HFF-Myc (cell line): ENCODE measurements at places on chromosomes 3 and 15.

DNA sequence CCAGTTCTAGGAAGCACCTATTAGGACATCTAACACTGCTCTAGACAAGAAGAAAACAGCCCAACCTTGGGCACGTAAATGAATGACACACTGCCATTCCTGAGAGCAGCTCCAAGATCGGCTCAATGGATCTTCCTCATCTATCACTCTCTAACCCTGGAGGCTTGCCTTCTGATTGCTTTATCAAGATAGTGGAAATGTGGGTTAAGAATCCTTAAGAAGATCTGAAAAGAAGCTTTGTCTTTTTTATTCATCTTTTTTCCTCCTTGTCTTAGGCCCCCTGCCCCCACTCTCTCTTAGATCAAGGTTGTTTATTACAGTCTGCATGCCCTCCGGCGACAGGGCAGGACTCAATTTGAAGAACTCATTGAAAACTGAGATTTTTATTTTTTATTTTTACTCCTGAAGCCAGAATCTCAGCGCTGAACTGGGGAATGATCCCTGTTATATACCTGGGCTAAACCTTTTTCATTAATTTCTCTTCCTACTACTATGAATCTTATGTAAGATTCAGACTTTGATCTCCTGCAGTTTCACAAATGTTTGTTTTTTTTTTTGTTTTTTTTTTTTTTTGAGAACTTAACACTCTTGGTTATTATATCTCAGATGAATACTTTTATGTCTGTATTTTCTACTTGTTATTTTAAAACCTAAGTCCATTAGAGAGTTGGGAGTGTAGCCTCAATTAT lies 219.5 kb downstream of the SV2B start:
- DNase-seq: no peak

DNA sequence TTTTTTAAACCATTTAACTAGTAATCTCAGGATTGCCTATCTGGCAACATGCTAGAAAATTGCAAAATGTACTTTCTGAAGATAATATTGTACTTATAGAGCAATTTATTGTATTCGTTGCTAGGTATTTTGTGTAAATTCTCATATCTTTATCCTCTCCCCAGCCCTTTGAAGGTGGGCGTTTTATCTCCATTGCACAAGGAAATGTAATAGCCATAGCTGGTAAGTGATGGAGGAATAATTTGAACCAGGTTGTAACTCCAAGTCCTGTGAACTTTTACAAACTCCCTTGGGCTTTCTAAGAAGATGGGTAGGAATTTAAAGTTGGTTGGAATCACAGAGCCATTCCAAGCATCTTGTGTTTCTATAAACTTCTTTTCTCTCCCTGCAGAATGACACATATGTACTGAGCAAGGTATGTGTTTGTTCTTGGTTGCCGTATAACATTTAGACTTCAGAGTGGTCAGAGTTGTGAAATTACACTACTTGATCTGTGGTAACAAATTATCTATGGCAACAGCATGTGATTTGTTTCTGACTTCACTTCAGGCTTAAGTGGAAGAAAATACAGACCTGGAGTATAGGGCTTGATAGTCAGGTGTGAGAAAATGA lies 170.9 kb downstream of the AKAP13 start:
- no peak for DNase-seq

DNA sequence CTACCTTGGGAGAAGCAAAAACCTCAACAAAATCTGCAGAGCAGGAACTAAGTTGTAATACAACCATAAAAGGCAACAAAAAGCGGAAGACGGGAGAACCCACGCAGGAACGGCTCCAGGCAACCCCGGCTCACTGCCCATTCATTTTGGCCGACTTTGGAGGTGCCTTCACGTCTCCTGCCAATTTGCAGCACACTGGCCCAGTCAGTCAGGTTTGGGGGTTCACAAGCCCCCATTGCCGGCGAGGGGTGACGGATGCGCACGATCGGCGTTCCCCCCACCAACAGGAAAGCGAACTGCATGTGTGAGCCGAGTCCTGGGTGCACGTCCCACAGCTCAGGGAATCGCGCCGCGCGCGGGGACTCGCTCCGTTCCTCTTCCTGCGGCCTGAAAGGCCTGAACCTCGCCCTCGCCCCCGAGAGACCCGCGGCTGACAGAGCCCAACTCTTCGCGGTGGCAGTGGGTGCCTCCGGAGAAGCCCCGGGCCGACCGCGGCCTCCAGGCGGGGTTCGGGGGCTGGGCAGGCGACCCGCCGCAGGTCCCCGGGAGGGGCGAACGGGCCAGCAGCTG lies 463 bp downstream of the TERC start:
- DNase-seq: no peak

GRCh38 chr3:194488055-194488742 lies 1.4 kb upstream of the ATP13A3 start:
- DNase-seq: no peak

DNA sequence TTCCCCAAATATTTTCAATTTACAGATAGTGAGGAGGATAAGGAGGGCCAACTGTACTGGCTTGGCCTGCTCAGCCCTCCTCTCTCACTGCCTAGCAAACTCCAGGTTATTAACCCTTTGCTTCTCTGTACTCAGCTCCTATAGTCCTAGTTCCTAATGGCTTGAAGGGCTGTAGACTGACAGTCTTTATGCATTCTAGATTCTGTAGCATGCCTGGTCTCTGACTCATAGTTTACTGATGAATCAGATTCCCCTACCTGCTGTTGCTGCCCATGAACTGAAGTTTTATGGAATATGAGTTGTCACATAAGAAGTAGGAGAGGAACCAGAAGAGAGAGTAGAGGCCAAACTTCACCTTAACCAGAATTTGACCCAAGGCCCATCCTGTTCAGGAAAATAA lies 27.1 kb upstream of the MAP3K13 start:
- no peak for DNase-seq

GRCh38 chr15:77552066-77552465 lies 80.6 kb downstream of the LINGO1 start:
- DNase-seq: no peak

DNA sequence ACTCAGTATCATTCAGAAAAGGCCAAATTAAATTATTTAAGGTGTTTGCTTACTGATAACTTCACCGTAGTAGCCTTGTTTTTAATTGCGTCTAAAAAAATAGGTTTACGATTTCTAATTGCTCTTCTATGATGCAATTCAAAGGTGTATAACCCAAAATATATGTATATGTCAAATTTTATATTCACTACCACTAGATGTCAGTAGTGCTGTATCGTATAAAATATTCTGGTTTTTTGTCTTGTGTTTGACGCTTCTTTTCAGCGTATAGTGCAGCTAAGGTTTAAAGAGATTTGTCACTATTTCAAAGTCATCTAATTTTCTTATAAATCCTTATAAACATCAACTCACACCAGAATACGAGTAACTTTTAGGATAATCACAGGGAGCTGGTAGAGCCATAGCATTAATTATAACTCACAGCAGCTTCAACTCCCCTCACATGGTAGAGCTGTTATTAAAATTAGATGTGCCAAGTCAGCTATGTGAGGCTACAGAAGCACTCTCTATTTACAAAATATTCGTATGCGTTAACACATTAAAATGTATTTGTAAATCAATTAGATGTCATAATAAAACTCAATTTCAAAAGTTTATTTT lies 3.5 kb downstream of the PFN2 start:
- DNase-seq: no peak

DNA sequence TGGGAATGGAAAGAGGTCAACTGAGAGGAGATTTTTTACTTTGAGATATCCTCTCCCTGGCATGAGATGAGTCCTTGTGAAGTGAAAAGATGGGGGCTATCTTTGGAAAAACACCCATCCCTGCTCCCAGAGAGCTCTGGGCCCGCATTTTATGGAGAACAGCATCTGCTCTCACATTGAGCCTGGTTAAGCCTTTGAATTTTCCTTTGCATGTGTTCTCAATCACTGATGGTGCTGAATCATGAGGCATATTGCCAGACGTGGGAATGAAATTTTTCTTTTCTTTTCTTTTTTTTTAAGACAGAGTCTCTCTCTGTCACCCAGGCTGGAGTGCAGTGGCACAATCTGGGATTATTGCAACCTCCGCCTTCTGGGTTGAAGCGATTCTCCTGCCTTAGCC lies 24.4 kb downstream of the TMEM45A start:
- DNase-seq: peak; percentile 81

DNA sequence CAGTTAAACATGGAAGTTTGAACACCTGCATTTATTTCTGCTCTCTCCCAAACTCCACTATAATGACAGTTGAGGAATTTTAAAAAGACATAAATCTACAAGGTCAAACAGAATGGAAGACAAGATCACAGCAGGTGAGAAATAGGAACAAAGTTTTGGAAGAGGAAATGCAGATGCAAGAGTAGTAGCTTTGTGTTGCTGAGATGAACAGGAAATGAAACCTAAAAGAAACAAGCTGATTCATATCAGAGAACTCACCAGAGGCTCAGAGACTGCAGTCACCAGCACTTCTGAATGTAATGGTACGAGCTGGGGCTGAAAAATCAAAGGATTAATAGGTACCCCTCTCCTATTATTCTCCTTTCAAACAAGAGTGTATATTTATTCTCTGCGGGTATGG lies 459.9 kb downstream of the RAP2B start:
- no peak for DNase-seq

GRCh38 chr3:177419904-177420601 lies 222.8 kb upstream of the TBL1XR1 start:
- no peak for DNase-seq

DNA sequence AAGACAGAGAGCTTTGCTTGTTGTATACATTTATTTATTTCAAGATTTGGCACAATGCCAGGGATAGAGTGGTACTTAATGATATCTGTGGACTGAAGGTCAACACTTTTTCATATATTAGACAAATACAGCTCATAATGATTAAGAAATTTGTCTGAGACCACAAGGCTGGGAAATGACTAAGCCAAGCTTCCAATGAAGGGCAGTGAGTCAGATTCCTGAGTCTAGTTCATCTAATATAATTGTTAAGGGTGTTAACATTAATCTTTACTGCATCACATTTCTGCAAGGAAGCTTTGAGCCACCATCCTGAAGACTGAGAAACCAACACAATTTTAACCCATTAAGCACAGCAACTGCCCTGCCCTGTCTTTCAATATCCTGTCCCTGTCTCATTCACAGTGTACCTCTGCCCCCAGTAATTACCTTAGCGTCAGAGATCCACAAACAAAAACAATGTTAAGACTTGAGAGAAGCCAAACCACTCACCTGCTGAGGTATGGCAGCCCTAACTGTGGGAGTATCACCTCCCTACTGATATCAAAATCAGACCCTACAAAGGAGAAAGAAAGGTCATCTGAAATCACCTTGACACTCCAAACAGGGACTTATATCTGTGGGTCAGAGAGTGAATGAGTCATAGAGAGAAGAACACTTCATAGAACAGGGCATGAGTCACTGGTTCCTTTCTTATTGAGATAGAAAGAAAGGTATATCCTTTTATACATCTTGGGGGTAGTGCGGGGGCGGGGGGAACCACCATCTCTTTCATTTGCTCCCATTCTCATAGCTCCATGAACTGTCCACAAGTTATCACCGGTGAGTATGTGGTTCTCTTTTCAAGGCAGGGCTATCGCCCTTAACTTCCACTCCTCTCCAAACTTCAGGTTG lies 74.7 kb downstream of the MAGI1 start:
- DNase-seq: peak; percentile 57

DNA sequence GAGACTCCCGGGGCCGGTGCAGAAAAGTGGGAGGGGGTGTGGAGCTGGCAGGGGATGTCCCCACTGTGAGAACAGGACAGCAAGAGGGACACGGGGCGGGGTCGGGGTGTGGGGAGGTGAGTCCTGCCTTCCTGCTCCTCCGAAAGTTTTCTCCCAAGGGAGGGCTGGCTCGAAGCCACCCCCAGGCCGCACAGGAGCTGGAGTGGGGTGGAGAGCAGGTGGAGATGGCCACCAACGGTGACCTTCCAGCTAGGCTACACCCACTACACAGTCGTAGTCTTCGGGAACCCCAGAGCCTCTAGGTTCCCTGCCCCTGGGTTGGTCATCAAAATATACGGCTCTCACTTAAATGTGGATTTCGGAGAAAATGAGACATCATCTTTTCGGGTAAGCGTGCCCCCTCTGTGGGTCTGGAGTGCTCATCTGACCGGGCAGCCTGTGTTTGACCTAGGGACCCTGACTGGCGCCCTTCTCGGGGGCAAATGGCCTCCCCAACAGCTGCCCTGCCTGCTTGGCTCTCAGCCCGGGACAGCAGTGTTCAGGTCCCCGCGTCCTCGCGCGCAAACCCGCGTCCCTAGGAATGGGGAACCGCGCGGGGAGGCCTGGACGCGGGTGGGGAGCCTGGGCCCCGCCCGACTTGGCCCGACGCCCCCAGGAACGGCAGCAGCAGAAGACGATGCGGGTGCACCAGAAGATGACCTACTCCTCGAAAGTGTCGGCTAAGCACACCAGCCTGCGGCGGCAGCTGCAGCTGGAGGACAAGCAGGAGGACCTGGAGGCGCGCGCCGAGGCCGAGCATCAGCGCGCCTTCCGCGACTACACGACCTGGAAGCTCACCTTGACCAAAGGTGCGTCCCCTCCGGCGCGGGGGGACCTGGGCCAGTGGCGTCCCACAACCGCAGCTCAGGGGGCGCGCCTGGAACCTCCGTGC lies 21.2 kb downstream of the CFAP100 start:
- DNase-seq: no peak

DNA sequence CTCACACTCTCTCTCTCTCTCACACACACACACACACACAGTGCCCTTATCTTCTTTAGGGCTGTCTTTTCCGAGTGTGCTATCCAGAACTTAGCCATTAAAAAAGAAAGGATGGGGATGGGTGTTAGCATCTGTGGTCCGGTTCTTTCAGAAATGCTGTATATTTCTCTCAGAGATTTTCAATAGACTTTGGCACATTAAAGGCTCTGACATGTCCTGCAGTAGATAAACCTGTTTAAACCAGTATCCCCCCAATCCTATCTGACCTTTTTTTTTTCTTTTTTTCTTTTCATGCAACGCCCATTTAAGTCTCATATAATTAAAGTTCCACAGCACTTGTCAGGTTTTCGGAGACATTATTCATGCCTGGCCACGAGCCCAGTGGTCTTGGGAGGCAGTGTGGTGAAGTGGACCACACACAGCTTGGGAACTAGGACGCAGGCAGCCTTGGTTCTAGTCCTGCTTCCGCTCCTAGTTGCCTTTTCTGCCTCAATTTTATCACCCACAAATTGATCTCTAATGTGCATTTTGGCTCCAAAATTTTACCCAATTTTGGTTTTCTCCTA lies 13.3 kb downstream of the CAV3 start:
- no peak for DNase-seq

- DNase-seq: peak; percentile 3
Measured at GRCh38 chr3:50474717-50475116, 28.7 kb downstream of the CACNA2D2 start.

- no peak for DNase-seq
Measured at GRCh38 chr15:65580287-65580686, 30.6 kb downstream of the INTS14 start.

- no peak for DNase-seq
Measured at GRCh38 chr3:161559177-161559998, 62.8 kb downstream of the OTOL1 start.
